HuH-7.5 (cell line): ENCODE measurements at places on chromosomes 11 and 22.

- no peak for DNase-seq
Observed at GRCh38 chr11:16505481-16505880, 149.1 kb upstream of the SOX6 start.

DNA sequence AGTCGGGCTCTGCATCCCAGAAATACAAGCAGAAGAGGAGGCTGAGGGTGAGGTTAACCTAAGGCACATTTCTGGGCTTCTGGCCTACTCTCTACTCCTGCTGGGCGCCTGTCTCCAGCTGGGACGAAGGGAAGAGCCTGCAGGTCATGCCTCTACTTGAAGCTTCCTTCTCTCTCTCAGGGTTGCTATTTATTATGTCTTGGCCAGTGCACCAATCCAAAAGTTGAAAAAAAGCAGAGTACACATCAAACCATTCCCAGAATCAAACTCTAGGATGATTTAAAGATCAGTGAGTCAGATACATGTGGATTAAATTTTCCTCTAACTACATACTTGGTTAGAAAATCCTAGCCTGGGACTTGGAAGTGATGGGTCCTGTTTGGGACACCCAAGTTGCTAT is 60.2 kb upstream of the CDON start:
- no peak for DNase-seq

DNA sequence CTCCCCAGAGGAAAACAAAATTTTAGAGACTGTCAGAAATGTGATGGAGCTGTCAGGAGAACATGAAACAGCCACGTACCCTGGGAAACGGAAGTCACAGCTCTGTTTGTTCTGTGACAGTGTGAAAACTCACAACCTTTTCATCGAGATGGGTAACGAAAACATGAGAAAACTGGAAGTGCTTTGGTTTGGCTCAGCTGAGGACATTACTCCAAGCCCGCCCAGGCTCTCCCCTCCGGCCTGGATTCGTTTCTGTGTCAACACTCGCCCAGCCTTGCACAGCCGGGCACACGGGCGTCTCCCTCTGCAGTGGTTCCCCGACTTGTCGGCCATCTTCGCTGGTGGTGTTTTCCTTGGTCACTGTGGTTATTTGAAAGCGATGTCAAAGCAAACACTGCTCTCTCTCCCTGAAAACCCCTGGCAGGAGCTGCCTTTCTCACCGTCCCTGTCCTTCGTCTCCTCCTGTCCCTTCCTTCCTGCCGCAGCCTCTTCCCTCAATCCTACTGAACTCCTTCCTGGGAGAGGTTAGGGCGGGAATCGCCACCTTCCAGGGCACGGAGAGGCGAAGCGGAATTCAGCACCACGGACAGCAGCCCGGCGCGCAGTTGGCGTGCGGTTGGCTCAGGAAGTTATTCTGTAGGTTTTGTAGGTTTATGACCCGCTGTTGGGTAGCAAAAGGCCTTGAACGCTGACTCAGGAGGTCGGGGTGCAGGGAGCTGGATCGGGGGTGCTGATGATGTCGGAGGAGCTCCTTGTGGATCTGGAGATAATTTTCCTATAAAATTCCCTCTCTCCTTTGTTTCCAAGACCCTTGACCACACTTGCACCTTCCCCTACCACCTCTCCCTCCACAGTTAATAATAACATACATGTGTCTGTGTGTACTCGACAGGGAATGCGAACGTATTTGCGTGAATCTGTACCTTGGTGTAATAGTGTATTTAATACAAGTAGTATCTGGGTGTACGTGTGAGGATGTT is 13.1 kb upstream of the RPS19BP1 start:
- DNase-seq = no peak

DNA sequence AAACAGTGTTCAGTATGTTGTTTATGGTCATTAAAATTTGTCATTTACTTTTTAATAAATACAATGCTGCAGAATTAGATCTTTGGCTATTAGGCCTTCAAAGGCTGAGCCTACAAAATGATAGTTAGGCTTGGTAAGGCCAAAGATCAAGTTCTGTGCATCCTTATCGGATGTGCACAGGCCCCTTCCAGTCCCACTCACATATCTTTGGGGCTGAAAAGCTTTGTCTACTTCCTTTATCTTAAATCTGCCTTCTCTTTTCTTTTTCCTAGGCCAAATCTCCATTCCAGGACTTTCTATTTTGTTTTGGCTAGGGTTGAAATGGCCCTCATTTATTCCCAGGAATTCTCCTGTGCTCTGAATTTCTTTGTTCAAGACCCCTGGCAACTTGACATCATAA is 3.4 kb upstream of the GLB1L2 start:
- DNase-seq = no peak

GRCh38 chr11:2400762-2401435 is 349 bp downstream of the TSSC4 start:
- DNase-seq = no peak

DNA sequence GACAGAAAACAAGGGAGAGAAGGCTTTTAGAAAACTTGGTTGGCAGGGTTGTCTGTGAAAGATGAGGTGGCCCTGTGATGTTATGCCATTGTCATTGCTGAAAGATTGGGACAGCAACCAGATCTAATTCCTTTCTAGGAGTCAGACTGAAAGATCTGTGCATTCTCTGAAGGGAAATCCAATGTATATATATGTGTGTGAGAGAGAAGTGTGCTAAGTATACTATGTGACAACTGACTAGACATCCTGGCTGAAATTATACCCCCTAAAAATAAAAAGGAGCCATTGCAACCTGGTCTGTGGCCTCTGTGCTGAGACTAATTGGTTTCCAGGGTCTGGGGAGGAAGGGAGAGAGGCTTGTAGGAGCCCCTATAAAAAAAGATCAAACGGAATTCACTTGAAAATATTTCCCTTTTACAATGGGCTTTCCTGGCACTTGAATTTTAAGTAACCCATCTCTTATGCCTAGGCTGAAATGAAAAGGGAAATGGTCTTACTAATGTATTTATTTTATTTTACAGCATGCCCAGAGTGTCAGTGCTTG is 1.2 kb upstream of the MPPED2 start:
- DNase-seq = no peak

GRCh38 chr11:97202613-97203292 is 812.9 kb downstream of the JRKL start:
- no peak for DNase-seq

DNA sequence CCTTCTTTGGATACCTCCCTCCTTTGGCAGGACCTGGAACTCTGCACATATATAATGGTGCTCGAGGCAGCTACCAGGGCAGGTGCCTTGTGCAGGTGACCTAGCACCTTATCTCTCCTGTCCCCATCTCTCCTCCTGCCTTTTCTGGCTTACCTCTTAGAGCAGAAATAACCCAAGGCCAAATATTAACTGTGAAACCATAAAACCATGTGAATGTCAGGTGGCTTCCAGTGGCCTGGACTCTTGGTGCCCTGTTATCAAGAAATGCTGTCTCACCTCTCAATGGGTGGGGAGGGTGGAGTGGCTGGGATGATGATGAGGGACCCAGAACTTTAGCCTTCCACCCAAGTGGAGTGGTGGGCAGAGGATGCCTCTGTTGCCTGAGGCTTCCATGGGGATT is 42.9 kb downstream of the YWHAH start:
- DNase-seq = no peak

GRCh38 chr11:117752721-117753237 is 44.2 kb downstream of the DSCAML1 start:
- no peak for DNase-seq

DNA sequence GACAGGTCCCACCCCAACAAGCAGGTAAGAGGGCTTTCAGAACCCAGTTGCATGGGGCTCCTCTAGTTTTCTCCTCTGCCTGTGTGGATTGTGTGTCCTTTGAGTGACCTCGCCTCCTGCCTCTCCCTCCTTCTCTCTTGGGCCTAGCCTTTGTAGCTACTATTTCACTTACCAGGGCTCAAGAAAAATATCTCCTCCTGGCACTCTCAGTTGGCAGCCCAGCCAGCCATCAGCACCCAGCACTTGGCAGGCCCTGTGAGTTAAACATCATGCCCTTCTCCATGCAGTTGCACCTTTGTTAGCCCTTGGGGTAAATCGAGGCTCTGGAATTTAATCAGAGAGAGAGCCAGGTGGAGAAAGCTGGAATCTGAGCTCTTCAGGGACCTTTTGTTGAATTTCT is 35.4 kb upstream of the SORL1-AS1 start:
- DNase-seq = no peak

DNA sequence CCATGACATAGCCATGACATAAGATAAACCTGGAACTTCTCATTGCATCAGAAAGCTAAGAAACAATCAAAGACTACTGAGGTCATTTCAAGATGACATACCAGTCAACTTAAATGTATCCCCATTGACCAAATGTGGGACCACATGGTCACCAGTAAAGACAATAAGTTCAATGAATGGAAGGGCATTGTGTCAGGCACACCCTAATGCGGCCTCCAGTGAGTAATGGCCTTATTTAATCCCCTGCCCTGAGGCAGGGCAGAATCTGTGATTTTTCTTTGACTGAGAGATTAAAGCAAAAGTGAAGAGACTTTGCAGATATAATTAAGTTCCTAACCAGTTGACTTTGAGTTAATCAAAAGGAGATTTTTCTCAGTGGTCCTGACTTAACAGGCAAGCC is 17.3 kb upstream of the SYT8 start:
- DNase-seq = no peak

GRCh38 chr22:44930711-44931035 is 79.1 kb downstream of the PHF21B start:
- DNase-seq = no peak

DNA sequence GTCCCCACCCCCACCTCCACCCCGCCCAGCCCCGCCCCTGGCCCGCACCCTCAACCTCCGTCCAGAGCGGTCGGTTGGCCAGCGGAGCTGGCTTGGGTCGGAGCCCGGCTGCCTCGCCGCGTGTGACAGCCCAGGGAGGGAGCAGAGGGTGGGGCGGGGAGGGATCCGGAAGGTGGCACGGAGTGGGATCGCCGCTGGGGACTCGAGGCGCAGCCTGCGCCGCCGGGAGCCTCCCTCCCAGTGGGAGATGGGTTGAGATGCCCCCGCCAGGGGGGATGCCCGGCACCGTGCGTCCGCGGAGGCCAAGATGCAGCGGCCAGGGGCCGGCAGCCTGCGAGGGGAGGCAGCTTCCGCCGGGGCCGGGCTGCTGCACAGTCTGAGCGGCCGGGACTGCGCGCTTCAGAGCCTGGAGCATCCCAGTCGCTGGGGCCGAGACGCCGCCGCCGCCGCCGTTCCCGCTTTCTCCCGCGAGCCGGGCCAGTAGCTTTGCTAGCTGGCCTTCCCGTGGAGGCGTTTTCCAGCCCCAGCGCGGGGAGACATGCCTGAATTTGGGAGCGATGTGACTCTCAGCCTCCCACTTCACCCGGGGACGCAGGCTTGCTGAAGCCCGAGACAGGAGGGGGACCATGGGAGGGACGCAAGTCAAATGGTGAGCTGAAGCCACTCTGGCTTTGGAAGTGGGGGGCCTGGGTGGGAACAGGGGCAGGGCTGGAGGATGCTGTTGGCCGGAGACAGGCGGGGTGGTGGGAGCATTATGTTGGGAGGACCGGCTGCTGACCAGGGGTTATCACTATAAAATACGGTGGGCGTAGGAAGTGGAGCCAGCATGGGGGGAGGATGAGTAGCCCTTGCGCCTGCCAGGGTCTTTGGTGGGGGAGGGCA is 40.2 kb downstream of the DIXDC1 start:
- no peak for DNase-seq

DNA sequence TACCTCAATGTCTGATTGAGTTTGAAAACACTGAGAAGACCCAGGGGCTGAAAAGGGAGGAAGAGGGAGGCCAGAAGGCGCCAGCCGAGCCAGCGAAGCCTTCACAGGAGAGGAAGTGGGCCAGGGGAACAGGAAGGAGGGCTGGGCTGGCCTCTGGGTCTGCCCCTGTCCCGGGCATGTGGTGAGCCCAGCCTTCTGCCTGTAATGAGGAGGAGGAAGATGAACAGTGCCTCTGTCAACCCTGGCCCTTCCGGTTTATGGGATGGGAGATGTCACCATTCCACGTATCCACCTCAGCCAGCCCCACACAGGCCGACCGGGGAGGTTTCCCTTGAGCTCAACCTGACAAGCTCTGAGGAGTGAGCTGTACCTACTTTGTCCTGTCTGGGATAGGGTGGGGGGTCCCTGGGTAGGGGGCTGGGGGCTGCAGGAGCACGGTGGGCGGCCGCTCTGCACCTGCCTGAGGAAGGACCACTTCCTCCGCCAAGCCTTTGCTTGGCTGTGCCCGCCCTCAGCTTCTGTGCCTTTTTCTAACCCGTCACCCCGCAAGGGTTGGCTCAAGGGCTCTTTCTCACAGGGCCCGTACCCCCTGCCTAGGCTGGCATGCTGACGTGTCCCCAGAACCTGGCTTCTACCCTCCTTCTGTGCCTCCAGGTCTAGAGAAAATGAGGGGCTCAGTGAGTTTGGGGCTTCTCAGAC is 2.0 kb downstream of the PARVG start:
- DNase-seq = no peak

DNA sequence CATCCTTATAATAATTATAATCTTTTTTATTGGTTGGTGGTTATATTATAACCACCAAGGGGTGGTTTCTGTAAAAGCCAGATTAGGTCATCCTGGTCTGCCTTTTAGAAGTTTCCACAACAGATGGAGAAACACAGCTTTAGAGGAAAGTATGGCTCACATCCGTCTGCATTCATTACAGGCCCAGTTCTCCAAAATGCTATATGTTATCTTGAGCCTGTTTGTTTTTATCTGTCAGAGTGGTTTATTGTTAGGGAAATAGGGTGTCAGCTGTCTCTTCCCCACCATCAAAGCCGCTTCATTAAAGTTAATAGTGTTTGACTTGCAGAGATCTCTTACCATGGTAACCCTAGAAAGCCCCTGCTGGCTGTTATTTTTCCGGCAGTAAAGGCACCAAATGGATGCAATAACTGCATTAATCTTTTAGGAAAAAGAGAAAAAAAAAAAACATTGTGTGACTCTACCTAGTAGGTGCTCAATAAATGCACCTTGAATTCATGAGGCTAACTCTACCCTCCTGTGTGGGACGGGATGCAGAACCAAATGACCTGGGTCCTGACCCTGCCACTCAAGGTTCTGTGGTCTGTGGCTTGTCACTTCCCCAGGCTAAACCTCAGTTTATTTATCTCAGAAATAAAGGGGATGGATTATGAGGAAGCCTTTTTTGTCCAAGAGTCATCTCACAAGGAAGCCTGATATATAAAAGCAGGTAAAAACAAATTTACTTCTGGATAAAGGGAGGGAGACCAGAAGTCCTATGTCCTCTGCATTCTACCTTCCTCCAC is 118.3 kb downstream of the WT1 start:
- no peak for DNase-seq

DNA sequence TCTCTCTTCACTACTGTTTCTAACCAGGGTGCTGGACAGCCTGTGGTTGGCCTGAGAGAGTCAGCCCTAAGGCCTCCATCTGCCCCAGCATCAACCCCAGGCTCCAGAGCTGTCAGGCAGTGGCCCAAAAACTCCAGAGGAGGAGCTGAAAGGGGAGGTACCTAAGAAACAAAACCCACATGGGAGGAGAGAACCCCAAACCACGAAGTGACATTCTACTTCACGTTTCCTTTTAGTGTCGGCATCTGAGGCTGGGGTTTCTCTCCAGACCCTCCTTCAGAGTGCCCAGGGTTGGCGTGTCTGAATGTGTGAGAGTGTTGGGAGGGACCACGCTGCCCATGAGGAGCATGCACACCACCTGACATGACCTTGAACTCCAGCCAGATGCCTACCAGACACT is 69.8 kb upstream of the NNMT start:
- no peak for DNase-seq

- no peak for DNase-seq
Observed at GRCh38 chr11:130037058-130037457, 32.6 kb upstream of the APLP2 start.
